ENCODE measurements at places on chromosomes 3 and 15. TPM values are rescaled to one million over a fixed set of nuclear protein-coding genes. Genes with fewer than 3 reads are reported as not detected.
A peak's percentile ranks its signal among the peaks of the same experiment; 100 is the strongest.

The DGKG gene
- 0.39 TPM for polyA plus RNA-seq

DNA sequence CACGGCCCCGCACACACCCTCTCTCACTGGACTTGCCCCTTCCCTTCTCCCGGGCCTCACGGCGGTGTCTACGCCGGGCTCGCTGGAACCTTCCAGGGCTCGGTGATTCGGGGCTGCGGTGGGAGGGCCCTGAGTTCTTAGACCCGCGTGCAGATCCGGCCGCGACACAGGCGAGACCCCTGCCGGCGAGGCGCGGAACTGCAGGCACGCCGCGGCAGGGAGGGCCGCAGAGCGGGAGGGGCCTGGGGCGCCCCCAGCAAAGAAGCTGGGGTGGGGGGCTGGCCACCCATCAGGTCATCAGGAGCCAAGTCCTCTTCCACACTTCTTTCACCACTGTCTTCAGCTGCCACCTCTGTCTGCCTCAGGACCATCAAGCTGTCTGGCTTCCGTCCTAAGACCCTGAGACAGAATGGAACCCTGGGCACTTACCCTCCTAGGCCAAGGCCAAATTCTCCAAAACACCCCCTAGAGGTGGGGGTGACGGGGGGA lies 164.5 kb downstream of the XXYLT1 start:
- no peak for DNase-seq

GRCh38 chr3:105866656-105867653 lies 1.9 kb downstream of the CBLB start:
- DNase-seq, result no peak

GRCh38 chr15:58985443-58985842 lies 2.0 kb upstream of the RNF111 start:
- no peak for DNase-seq

DNA sequence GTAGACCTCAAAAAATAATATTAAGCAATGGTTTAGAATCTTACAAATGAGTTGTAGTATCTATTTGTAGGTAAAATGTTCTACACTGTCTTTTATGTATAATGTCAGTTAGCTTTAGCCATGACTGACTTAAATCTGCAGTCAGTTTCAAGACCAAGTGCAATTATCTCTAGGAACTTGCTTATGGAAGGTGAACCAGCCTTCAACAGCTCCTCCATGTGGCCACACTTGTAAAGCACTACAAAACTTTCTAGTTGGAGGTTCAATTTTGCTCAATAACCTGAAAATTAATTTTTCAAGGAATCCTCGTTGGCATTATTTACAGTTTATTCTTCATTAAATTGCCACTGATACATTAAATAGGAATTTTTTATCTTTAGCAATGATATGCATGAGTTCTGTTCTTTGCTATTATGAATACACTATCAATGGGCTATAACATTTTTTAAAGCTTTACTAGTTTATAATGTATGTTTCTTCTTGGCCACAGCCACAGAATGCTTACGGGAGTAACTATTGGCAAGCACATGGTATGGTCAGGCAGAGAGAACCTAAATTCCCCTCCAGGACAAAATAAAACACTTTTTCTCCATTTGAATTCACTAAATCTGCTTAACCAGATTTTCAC lies 315.3 kb upstream of the UBE2E2 start:
- no peak for DNase-seq

The PRR20G gene
- polyA plus RNA-seq, result not detected

GRCh38 chr3:187504435-187504834 lies 136.2 kb downstream of the RTP4 start:
- DNase-seq, result no peak

- no peak for DNase-seq
Observed at GRCh38 chr3:153679714-153680113, 441.5 kb upstream of the ARHGEF26 start.

DNA sequence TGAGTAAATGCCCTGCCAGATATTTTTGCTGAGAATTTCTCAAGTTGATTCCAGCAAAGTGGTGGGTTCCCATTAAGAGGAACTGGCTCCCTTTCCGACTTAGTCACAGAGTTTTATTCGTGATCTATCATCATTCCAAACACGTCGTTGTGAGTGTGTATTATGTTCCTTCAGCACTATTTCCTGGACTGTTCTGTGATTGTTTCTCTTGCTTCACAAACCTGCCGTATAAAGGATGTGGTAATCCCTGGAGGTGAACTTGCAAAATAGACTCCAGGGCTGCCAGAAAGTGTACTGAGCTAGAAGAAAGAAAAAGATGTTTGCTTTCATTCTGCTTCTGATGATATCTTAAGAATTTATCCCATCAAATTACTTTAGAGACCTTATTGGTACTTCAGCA lies 14.5 kb upstream of the CAPN3 start:
- no peak for DNase-seq

The CEP70 gene
- 42.6 TPM for polyA plus RNA-seq

DNA sequence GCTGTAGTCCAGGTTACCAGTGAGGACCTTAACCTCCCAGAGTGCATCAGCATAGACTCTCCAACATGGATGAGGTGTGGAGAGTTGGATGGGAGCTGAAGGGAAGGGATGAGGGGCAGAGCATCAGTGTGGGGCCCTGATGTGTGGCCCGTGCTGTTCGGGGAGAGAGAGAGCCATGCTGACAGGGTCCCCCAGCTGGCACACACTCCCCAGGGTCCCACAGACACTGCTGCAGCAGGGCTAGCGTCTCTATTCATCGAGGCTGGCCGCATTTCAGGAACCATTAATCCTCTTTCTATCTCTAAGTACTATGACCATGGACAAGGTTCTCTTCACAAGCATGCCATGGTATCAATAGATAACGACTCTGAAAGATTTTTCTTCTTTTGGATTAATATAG lies 85.9 kb upstream of the PLXNA1 start:
- DNase-seq, result no peak

DNA sequence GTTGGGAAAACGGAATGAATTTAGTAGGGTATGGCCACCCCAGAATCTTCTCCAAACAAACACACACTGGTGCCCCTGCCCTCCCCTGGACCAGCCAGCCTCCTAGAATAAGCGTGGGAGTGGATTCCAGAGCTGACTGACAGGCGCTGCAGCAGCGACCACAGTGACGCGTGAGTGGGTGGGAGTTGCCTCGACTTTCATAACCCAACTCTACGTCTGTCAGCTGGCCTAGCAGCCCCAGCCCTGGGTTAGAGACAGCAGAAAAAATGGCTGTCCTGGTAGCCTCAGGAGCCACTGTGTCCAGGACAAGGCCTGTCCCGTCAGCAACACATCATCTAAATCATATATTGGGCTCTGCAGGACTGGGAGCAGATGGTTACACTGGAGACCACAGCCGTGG lies 10.0 kb downstream of the PLA2G4B start:
- DNase-seq, result no peak

The SPTBN5 gene
- polyA plus RNA-seq, result 3.6 TPM

DNA sequence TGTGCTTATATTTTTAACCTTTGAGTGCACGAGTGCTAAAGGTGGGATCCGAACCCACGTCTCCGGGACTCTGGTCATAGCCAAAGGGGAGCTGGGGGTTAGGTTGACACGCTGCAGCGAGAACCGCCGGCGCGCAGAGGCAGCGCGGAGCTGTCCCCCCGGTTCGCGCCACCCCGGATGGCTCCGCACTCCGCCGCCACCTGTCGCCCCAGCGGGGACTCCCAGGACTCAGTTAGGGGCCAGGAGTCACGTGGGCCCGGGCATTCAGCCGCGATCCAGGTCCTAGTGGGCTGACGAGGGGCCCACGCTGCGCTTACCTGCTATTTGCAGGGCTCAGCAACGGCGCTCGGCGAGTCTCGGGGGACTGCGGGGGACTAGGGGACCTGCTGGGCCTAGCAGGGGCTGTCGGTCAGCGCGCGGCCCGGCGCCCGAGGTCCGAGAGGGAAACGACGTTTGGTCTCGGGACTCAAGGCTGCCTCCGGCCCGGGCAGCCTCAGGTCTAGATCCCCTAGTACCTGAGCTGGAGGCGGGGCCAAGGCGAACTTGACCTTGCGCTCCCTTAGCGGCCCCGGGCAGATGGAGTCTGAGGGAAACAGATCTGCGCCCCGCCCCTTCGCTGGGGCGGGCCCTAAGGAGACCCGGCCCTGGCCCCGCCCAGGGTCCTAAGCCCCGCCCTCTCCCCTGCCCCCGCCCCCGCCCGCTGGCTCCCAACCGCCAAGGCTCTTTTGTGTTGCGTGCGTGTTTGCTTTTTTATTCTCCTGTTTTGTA lies at the start of gene NMNAT3:
NMNAT3 (minus strand) TSS at position 585 of the 768 bp plus-strand sequence. CDS start 50,248 bp downstream, outside the sequence.
- peak; percentile 74 for DNase-seq

DNA sequence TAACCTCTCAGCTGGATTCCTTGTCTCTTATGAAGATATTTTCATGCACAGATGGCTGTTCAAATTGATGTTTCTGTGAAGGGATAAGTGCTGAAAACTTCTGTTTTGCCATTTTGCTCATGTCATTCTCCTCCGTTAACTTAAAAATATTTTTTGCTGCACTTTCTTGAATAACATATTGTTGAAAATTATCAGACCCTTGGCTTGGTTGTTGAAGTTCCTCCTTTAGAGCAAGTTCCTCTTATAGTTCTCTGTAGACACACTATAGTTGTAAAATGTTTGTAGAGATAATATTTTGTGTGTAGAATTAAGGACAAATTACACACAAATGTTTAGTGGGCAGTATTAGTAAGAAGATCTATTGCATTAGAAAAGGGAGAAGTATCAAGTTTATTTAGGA lies 300.4 kb downstream of the SV2B start:
- DNase-seq, result no peak

The TLR9 gene
- 0.26 TPM for polyA plus RNA-seq

Data from left renal pelvis (tissue), 4 donors.